Activated CD8-positive, alpha-beta memory T cell treated with anti-CD3 and anti-CD28 coated beads, Interleukin-2, amount 10 ng/mL, durations not matched to agents 7 days and 5 days (primary cell): ENCODE measurements at places on chromosomes 7 and 10. TPM values are rescaled to one million over a fixed set of nuclear protein-coding genes. Genes with fewer than 3 reads are reported as not detected.

- no peak overlapping the region for H3K4me3 ChIP-seq
- H3K27me3 ChIP-seq: peaks cover 1% of the 10 kb centered on the region
- no peaks in the 10 kb centered on the region for H3K4me1 ChIP-seq
- no peak for DNase-seq
Observed at GRCh38 chr10:120825878-120826769, 25.0 kb upstream of the WDR11 start.

DNA sequence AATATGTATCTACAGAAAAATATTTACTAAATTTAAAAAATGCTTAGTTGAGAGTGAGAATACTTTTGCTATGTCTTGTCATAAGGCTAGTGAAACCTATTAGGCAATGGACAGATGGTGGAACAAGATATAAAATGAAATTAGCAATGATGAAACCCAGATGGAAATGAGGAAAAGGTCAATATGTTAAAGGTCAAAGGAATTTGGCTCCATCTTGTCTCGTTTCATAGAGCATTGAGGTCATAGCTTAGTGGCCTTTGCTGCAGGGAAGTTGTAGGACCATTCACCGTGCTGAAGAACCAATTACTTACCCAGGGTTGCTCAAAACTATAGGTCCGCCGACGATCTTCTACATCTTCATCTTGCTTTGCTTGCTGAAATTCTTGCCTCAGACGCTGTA lies 683.9 kb downstream of the PARD3 start:
- DNase-seq: no peak
- H3K4me1 ChIP-seq: no peaks in the 10 kb centered on the region

GRCh38 chr7:27153526-27153925 lies 1.1 kb upstream of the HOXA3 start:
- peaks cover 92% of the 10 kb centered on the region for H3K27me3 ChIP-seq
- no peak overlapping the region for H3K27ac ChIP-seq
- H3K36me3 ChIP-seq: peaks cover 3% of the 10 kb centered on the region
- peaks cover 26% of the 10 kb centered on the region for H3K4me1 ChIP-seq
- H3K4me3 ChIP-seq: no peak overlapping the region
- no peak for DNase-seq

DNA sequence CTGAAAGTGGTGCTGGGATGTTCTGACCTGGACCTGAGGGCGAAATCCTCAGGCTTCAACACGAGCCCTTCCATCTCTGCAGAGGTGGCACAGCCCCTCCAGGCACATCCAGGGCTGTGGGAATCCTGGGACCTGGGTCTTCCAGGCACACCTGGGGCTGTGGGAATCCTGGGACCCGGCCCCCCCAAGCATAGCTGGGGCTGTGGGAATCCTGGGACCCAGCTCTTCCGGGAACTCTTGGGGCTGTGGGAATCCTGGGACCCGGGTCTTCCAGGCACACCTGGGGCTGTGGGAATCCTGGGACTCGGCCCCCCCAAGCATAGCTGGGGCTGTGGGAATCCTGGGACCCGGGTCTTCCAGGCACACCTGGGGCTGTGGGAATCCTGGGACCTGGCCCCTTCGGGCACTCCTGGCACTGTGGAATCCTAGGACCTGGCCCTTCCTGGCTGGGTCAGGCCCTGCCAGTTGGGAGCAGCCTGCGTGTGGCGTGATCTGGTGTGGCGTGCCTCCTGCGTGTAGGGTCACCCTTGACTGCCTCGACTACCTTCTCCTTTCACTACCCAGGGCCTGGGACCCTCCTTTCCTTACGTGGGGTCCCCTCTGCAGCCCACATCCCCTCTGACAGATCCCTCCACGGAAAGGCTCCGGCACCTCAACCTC lies 124.0 kb downstream of the WDR37 start:
- H3K4me3 ChIP-seq: no peak overlapping the region
- no peaks in the 10 kb centered on the region for H3K36me3 ChIP-seq
- H3K4me1 ChIP-seq: no peaks in the 10 kb centered on the region
- H3K27me3 ChIP-seq: peaks cover 9% of the 10 kb centered on the region
- H3K27ac ChIP-seq: no peak overlapping the region
- no peak for DNase-seq

DNA sequence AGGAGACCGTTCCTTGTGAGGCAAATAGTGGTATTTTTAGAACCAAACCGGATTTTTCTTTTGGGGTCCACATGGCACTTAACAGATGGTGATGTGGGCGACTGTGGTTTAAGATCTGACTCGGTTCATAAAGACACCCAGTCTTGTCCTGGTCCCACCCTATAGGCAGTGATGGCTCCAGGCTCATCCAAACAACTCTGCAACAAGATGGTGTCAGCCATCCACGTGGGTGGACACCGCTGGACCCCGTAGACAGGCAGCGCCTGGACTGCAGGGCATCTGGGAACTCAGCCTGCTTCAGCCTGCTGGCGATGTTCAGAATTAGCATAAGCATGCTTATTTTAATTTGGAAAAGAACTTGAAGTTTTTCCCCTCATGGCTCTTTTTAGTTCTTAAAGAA lies 258.4 kb upstream of the FZD1 start:
- H3K4me3 ChIP-seq: no peak overlapping the region
- no peaks in the 10 kb centered on the region for H3K36me3 ChIP-seq
- no peak for DNase-seq
- no peaks in the 10 kb centered on the region for H3K27me3 ChIP-seq

DNA sequence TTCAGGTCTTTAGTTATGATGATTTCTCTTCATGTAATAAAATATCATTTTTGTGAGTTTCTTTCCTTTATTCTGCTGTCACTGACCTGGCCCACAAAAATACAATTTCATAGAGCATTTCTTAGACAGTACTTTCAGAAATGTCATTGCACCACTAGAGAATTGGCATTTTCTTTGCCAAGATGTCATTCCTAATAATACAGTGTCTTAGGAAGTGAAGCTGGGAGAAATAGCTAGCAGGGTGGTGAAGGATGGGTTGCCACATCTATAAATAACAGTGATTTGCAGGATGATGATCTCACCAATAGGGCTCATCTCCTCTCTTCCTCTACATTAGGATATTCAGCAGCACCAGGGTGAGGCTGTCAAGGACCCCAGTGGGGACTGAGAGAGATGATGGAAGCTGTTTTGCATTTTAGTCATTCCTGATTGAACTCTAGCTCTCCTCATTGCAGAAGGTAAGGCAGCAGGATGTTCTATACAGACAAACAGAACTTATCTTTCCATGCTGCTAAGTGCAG lies 452.1 kb downstream of the NXPH1 start:
- H3K36me3 ChIP-seq: no peaks in the 10 kb centered on the region
- no peaks in the 10 kb centered on the region for H3K27me3 ChIP-seq
- H3K4me1 ChIP-seq: no peaks in the 10 kb centered on the region
- no peak for DNase-seq
- H3K27ac ChIP-seq: no peak overlapping the region

NACAD gene
- total RNA-seq: 0.09 TPM
